ENCODE measurements at places on chromosomes 5 and 9.

GRCh38 chr9:93133681-93134014 is 403 bp downstream of the NINJ1 start:
- no peak for DNase-seq

DNA sequence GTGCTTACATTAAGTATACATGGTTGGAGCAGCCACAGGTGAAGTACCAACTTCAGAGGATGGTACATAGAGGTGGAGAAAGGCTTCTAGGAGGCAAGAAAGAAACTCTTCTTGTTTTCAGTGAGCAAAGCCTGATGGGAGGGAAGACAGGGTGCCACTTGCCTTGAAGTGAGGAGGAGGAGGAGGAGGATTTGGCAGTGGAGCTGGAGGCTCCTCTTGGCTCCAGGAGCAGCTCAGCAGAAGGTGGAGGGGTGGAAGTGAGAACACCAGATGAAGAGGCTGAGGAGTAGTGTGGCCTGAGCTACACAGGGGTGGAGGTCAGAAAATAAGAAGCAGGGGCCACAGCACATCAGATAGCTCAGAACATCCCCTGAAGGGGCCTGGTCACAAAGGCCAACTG is 91.1 kb upstream of the SHISAL2B start:
- DNase-seq = no peak

GRCh38 chr5:139574641-139575312 is 13.6 kb downstream of the UBE2D2 start:
- DNase-seq = no peak

- DNase-seq = no peak
These were observed 260.8 kb downstream of the AUH start for GRCh38 chr9:91100878-91101450.

DNA sequence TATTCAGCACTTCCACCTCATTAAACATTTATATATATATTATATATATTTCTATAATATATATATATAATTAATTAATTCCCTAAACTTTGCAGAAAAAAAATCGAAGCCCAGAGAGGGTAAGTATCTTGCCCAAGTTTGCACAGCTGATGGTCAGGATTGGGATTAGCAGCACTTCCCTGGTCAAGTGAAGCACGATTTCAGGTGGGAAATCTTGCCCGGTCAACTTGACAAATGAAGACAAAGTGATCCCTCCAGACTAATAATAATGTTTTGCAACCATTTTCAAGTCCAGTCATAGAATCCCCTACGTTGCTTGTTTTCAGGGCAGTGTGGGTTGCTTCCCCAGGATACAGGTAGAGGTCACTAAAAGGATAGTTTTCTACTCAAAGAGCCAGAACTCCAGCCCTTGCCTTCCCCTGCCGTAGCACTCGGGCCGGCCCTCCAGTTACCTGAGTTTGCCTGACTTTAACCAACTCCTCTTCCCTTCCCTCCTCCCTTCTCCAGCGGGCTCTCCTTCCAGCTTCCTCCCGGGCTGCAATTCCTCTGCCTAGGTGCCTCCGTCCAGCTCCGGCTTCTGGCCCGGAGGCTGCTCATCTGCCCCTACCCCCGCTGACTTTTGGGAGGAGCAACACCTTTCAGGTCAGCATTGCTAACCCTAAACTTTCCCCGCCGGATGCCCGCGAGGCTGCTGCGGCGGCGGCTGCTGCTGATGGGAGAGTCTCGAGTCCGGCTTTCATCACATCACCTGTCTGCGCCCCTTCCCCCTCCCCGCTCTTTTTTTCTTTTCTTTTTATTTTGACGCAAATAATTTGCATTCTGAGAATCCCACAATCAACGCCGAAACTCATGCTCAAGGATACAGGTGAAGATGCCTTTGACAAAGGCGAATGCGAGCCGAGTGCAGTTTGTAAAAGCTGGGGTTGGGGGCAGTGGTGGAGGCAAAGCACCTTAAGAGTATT is 930 bp downstream of the PRLR start:
- DNase-seq = no peak

DNA sequence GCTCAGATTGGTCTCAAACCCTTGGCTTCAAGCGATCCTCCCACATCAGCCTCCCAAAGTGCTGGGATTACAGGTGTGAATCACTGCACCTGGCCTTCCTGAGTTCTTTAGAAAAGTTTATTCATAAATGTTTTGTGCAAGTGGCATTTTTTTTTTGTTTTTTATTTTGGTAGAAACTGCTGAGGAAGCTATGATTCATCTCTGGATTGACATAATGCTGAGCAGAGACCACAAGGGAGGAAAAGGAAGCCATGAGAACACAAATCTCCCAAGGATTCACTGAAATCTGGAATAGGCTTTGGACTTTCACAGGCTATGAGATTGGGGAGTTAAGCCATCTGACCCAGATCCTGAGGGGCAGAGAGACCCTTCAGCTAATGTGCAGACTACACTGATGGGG is 3.4 kb upstream of the SLC46A2 start:
- DNase-seq = no peak

DNA sequence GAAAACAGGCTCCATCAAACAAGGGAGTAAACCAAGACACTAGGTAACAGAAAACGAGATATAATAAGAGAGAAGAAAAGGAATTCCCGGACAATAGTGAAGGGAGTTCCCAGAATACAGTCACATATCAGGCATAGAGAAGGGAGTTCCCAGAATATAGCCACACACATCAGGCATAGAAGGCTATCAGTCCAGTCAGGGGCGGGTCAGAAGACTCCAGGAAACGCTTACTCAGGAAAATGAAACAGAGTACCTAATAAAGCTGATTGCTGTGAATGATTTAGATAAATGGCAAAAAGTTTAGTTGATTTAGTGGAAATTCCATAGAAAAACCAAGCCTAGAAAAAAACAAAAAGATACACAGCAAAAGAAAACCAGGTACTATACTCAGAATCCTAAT is 4.9 kb downstream of the TOMM5 start:
- DNase-seq = no peak

- no peak for DNase-seq
These were observed 632 bp downstream of the UBAP1 start for GRCh38 chr9:34179213-34180136.

DNA sequence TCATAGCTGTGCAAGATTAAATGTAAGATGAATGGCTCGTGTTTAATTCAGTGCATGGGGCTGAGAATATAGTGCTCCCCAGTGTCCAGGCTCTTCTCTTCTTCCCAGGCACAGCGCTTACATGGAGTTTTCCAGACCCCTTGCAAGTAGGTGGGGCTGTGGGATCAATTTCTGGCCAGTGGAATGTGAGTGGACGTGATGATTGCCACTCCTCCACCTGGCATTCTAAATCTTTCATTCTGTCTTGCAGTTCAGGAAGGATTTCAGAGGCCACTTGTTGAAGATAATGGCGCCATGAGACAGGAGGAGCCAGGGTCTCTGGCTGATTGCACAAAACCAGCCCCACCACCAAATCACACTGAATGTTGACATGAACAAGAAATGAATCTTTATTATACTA is 7.2 kb upstream of the PIP5K1B start:
- DNase-seq = no peak

GRCh38 chr9:33923998-33924701 is 107.2 kb downstream of the UBE2R2 start:
- no peak for DNase-seq

DNA sequence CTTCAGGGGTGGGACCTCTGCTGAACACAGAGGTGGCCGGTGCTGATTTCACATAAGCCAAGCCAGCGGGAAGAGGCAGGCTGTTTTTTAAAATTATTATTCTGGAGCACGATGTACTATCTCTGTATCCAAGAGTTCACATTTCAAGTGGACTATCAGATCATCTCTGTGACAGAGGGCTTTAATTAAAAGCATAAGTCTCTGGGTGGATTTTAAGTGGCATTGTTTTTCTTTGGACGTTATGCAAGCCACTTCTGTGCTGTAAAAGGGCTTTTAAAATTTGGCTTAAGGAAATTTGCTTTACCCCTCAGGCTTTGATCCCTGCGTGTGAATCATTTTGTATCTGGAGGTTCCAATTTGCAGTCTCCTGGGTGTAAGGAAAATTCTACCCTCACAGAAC is 124.7 kb downstream of the PALM2AKAP2 start:
- DNase-seq = no peak

DNA sequence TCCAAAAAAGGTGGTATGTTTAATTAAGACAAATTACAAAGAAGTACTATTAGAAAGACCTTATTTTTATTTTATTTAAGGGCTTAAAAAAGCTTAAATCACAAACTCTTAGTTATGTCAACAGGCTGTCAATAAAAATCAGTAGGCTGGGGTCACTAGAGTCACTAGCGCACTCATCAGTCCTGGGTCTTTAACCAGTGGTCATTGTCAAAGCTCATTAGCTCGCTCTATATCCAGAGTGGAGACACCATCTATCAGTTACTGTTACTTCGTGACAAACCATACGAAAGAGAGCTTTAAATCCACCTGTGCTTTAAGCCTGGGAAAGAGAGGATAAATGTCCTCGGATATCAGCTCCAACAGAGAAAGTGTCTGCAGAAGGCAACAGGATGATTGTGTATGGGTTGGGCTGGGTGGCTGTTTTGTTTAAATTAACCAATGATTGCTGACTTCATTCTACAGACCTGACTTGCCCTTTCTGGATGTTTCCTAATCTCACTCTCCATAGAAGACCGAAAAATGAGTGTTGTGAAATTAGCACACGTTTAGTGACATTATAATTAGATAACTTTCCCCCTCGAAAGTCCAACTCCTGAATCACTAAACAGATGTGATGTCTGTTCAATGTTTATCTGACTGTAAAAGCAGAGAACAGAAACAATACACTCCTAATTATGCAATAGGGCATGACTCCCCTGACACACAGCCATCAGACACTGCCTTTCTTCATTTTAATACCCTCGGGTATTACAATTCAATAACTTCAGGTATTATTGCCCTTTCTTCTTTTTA is 123.6 kb upstream of the TNPO1 start:
- DNase-seq = no peak

GRCh38 chr5:172466062-172466461 is 11.7 kb upstream of the SH3PXD2B start:
- no peak for DNase-seq

GRCh38 chr5:4058899-4059298 is 463.3 kb downstream of the IRX1 start:
- DNase-seq = no peak

DNA sequence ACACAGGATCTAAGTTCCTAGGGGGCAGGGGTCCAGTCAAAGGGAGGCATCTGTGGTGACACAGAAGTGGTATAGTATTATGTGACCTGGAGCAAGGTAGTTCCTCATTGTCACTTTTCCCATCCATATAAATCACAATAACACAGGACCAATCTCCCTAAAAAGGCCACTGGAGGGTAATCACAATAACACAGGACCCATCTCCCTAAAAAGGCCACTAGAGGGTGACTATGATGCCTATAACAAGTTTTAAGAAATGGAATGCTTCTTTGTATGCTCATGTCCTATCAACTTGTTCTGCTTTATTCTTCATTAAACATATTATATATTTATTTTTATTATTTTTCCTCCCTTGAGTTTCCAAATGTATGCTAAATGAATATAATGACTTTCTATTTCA is 254.6 kb downstream of the ASTN2 start:
- no peak for DNase-seq

- no peak for DNase-seq
These were observed 686.7 kb downstream of the CDH18 start for GRCh38 chr5:19301271-19301670.

DNA sequence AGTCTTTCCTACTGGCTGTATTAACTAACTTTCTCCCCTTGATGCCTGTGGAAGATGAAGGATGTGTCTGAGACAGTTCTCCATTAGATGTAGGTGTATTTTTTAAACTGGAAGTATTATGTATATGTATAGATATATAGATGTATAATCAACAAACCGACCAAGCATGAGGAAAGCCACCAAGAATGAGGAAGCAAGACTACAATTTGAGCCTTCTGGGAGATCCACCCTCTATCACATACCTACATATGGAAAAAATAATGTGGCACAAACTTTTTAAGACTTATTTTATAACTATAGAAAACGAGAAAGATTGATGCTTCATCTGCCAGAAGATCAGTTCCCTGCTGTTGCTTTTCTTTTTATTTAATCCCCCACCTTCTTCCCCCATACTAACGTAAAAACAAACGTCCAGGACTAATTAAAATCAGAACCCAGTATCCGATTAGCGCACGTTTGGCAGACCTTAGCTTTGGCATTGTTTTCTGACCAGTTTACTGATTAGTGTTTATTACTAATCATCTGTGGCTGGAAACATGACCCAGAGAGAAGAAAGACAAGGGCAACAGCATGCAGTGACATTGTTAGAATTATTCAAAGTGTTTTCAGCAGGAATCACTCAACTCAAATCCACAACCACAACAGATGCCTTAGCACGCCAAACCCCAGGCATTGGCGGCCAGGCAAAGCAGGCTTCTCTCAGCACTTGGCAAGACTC is 490.2 kb downstream of the EBF1 start:
- no peak for DNase-seq

GRCh38 chr5:100902440-100903038 is 543 bp downstream of the ST8SIA4 start:
- no peak for DNase-seq

GRCh38 chr5:42767491-42768105 is 11.0 kb downstream of the CCDC152 start:
- DNase-seq = peak; percentile 13

GRCh38 chr5:77167063-77167462 is 43.4 kb upstream of the PDE8B start:
- no peak for DNase-seq

DNA sequence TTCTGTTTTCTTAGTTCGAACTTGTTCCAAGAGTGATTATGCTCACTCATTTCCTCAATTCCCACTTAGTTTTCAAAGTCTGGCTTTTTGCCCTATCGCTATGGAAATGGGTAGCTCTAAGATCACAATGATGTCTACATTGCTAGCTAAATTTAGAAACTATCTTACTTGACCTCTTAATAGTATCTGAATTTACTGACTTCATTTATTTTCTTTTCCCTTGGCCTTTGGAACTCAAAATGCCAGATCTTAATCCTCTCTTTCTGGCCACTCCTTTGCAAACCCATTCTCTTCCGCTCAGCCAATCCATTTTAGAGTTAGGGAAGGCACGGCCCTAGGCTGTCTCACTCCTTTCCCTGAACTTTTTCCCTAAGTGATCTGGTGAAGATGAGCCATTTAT is 137.0 kb downstream of the FER start:
- DNase-seq = no peak

DNA sequence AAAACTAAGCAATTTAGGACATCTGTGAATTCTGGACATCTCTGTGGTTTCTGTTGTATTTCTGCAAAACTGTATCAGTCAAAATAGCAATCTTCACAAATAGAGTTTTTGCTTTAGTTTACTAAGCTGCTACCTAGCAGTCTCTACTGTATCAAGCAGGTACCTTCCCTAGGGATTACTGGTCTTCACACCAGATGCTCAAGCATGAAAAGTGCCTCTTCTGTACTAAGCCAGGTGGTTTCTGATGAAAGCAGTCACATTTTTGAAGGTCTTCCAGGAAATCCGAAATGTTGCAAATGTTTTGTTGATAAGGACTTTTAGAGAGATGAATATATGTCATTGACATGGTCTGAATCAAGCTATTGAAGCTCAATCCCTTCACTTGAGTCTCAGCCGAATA is 540.0 kb downstream of the KCTD16 start:
- no peak for DNase-seq

GRCh38 chr5:16901021-16901644 is 35.0 kb downstream of the MYO10 start:
- no peak for DNase-seq

Measured in NCI-H2081 treated with DMSO at 0.1 percent for 48 hours (cell line).